ENCODE measurements at places on chromosomes 2 and 18.

DNA sequence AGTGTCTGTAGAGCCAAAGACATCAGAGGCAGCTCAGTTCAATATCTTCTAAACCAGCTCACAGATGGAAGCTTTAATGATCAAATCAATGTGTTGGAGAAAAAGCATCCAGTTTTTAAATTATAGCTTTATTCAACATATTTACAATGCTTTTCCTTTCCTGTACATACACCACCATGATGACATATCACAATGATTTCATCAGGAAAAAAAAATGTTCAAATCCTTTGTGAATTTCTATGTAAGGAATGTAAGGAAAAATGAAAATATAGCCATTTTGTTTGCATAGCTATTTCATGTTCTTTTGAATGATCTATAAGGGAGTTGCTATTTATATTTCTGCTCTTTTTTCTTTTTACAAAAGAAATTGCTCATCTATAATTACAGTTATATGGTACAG lies 134.7 kb upstream of the CDH20 start:
- DNase-seq: no peak

DNA sequence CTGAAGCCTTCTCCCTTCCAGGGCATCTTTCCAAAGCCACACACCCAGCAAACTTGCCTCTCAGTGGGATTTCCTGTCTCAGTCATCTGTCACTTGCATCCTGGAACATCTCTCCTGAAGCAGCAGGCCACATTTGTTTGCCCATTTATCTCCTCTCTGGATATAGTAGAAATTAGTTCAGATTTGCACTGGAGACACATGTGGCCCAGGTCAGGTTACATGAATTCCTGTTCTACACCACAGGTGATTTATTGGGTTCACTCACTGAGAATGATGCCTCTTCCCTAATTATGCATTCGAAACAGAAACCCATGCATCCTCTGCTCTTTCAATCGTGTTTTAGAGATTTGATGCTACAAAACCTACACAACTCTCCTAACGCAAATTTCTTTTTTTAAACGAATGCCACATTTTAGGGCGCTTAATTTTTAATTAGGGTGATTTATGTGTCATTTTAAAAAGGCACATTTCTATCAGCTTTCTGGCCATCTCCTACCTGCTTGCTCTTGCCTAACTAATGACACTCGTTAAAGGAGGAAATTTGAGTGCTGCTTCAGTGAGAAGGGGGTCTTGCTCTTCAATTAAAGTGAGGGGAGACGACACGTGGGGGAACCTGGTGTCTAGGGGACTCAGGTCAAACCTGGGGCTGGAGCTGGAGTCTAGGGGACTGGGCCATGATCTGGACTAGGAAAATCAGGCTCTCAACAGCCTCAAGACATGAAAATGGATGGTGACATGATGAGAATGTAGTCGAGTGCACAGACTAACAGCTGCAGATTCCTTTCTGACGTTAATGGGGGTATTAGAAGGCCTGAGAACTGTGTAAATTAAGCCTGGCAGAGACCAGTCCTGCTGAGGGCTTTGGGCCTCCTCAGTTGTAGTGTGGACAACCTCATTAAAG lies 221.4 kb downstream of the CLIP4 start:
- no peak for DNase-seq

DNA sequence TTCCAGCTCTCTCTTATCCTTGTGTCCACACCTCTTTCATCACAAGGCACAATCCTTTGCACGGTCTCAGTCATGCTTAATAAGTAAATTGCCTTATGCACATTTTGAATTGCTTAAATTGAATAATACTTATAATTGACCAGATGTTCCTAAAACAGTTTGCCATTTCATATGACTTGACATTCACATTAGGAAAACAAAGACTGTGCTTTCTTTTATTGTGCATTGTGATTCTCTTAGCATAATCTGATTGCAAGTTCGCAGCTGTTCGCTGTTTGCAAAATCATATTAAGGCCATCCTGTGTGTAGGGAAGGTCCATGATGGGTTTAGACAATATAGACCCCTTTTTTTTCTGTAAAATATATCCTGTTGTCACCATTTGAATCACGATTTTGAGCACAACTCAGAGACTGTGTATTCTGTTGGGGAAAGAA lies 75.6 kb downstream of the RNF144A start:
- DNase-seq: no peak

DNA sequence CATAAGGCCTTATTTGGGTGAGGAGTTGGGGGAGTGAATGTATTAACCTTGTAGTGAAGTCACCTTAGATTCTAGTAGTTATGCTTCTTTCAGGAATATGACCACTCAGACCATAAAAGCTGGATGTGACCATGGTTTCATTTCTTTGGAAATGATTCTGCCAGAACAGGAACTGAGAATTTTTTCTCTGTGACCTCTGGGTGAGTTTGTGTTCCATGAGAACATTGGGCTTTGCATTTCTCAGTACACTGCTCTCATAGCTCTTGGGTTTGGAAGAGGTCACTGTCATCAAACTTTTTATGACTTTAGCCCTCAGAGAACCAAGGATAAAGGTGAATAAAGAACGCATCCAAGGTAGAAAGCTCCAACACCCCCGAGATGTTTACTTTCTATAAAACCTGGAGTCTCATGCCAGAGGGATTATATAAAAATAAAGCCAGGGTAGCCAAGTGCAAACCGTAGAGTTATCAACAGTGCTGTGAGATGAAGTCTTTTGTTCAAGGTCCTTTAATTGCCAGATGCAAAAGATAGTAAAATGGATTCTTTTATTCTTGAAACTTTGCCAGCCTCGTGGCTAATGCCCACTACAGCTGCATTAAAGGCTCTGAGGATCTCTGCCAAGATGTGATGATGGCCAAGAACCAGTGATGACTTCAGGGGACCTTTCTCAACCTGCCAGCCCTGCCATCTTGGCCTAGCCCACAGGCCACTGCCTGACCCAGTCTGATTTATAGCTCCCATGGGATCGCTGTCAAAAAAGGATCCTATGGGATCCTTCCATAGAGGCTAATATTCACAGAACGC lies 27.8 kb upstream of the MAT2A start:
- no peak for DNase-seq

- no peak for DNase-seq
Observed at GRCh38 chr18:24590946-24591345, 130.5 kb downstream of the HRH4 start.

GRCh38 chr2:52383541-52383940 lies 1351.6 kb upstream of the NRXN1 start:
- DNase-seq: no peak

DNA sequence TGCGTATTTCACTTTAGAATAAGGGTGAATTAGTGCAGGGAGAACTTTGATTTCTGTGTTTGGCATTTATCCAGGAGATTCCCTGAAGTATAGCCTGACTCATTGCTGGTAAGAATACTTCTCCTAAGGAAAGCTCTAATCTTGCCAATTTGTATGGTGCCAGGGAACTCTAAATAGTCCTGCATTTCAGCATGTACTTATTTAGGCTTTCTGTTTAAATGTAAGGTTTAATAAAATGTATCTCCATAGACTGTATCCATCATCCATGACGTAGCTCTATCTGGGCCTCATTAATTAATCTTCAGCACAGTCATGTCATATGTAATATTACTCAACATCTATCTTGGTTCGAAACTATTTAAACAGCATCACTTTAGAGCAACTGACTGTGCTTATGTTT lies 127.7 kb downstream of the DOK6 start:
- DNase-seq: no peak

DNA sequence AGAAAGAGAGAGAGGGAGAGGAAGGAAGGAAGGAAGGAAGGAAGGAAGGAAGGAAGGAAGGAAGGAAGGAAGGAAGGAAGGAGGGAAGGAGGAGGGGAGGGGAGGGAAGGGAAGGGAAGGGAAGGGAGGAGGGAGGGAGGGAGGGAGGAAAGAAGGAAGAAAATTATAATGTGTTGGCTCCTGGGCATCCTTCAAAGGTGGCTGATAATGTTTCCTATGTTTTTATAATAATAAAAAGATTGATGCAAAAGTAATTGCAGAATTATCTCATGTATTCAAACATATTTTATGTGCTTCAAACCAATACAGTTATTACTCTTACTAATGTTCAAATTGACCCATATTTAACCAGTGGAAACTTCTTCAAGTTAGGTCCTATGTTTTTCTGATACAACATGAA lies 260.9 kb downstream of the LNPK start:
- DNase-seq: no peak

DNA sequence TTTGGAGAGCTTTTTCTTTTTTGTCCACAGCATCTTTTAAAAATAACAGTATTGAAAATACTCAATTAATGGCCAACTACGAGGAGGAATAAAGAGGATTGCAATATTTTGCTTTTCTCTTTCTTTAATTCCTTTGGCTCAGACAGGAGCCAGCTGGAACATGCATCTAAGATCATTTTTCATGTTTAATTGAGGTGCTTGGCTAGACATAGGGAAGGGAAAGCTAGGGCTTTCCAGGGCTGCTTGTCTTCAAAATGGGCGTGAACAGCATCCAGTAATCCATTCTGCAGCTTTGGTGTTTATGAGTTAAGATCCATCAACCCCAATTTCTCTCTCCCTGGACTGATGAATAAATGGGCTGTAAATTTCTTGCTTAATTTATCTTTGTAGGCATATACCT lies 323.0 kb downstream of the PTPRM start:
- DNase-seq: no peak

DNA sequence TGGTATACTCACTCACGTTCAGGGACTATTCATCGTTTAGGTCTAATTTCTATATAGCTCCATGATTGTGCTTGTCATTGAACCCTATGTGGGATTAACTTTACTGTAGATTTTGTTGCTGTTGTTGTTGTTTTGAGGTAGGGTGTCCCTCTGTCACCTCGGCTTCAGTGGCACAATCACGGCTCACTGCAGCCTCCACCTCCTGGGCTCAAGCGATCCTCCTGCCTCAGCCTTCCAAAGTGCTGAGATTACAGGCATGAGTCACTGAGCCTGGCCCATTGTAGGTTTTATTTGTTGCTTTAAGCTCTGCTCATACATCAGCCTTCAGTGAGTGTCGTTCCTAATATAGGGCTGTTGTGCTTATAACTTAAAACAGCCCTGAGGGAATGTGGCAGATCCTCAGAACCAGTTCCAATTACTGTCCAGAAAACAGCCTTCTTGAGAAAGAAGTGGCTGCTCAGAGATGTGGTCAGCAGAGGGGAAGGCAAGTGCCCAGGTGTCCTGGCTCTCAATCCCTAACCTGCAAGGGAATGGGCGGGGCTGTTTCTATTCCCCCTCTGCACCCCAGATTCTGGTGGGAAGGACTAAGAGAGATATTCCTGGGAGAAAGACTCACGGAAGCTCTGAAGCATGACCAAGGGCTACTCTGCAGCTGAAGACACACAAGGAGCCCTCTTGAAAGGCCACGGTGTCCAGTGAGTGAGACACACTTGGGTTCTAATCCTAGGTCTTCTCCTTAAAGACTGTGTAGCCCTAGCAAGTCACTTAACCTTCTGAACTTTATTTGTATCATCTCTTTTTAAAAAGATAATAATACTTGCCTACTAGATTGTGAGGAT lies 79.6 kb upstream of the LCLAT1 start:
- DNase-seq: no peak

DNA sequence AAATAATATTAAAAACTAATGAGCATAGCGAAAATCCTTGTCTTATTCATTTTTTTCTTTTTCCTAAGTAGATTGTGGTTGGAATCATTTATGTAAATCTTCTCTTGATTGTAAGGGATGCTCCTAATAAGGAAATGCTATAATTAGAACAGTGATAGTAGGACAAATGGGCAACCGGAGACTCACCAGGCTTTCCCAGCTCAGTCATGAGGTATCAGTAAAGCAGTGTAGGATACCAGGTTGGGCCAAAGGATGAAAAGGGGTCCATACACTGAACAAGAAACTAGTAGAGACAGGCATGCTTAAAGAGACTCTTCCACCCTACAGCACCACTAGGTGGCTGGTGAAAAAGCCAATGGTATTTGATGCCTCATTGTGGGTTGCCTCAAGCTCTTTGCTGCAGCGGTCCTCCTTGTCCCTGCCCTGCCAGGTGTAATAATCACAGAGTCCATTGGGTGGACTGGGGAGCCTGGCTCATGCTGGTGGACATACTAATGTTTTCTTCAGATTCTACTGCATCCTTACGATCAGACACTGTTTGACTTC lies 71.4 kb upstream of the FAM98A start:
- DNase-seq: peak; percentile 23

- no peak for DNase-seq
Observed at GRCh38 chr2:228417956-228418355, 236.5 kb upstream of the SPHKAP start.

GRCh38 chr18:27253571-27253970 lies 68.5 kb upstream of the CHST9 start:
- DNase-seq: no peak

DNA sequence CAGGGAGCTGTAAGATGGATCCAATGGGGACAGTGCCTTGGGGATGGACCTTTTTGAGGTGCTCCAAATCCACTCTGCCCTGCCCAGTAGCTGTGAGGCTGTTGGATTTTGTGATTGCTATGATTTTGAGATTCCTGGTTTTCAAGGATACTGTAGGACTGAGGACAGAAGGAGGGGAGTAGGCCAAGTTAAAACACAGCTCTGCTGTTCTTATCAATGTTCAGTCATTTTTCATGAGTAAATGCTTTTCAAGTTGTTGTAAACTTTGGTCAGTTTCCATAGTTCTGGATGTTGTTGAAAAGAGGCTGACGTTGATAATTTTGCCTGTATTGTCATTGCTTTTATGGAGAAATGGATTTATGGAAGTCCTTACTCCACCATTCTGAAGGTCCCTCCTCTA lies 361.2 kb downstream of the ZNF516 start:
- DNase-seq: no peak

GRCh38 chr2:176270100-176270750 lies 983 bp downstream of the MTX2 start:
- no peak for DNase-seq

GRCh38 chr2:132407784-132408183 lies 8.8 kb upstream of the GPR39 start:
- DNase-seq: no peak

DNA sequence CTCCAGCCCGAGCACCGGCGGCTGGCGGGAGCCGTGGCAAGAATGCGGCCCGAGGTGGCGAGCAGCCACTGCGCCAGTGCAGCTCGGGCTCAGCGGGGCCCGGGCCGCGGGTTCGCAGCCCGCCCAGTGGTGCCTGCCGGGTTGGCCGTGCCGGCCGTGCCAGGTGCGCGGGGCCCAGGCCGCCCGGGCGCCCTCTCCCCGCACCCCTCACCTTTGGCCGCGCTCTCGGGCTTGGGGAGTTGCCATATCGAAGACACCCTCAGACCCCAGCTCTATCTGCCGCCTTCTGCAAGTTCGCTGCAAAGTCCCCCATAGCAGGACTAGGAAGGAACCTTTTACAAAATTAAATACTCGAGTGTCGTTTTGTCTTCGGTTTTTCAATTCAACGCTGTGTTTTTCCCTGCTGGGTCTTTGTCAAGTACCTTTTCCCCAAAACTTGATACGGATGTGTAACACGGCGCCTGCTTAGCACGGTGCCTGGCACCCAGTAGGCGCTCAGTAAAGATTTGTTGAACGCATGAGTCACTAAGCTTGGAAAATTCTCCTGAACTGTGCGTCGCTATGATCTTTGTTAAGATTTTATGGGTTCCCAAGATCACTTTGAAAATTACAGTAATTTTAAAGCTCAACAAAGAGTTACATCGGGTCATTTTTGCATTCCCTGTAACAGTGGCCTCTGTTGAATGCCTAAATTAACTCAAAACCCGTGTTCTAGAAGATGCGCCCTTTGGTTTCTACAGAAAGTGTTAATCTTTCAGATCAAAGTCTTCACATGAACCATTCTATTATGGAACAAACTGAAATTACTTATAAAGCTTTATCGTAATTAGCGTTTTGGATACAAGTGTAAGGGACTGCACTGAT lies 750 bp downstream of the STRADB start:
- peak; percentile 62 for DNase-seq

GRCh38 chr2:223585666-223586065 lies 16.5 kb downstream of the SCG2 start:
- no peak for DNase-seq

GRCh38 chr2:191382801-191383200 lies 137.6 kb downstream of the MYO1B start:
- DNase-seq: no peak

Measured in HEK293T (cell line).